ENCODE measurements at places on chromosomes 16 and 17. TPM values are rescaled to one million over a fixed set of nuclear protein-coding genes. Genes with fewer than 3 reads are reported as not detected.

Gene MILR1
- total RNA-seq, result not detected

Gene PLCD3
- total RNA-seq, result 17.5 TPM

Gene KRT32
- total RNA-seq, result not detected

Gene DCTPP1
- total RNA-seq, result 31.6 TPM

Gene PRKCB
- 1.8 TPM for total RNA-seq

Gene RPS15A
- 1,455 TPM for total RNA-seq

Gene HOXB1
- not detected for total RNA-seq

Gene SLC52A1
- total RNA-seq, result not detected
